NCI-H1048 (cell line): ENCODE measurements at places on chromosomes 4 and X.

- DNase-seq = no peak
Measured at GRCh38 chr4:56787380-56787779, 34.1 kb downstream of the SPINK2 start.

DNA sequence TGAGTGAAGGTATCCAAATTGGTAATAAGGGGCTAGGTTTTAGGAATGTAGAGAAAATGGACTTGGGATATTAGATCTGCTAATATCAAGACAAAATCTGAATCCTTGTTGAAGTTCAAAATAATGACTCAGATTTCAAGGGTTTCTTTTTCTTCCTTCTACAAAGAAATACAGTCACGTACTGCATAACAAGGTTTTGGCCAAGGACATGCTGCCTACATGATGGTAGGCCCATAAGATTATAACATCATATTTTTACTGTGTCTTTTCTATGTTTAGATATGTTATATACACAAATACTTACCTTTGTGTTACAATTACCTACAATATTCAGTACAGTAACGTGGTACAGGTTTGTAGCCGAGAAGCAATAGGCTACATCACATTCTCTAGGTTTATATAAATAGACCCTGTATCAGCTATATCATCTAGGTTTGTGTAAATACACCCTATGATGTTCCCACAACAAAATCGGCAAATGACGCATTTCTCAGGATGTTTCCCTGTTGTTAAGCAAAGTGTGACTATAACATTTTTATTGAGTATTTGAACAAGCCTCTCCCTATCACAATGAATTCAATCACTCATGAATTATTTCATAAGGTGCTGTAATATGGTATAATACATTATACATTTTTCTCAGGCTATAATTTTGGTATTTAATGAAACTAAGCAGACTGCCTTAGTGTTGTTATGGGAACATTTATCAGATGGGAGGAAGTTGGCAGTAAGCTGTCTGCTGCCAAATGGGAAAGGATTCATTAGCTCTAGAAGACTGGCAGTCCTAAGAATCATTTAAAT lies 186.3 kb downstream of the PPP3CA start:
- no peak for DNase-seq

DNA sequence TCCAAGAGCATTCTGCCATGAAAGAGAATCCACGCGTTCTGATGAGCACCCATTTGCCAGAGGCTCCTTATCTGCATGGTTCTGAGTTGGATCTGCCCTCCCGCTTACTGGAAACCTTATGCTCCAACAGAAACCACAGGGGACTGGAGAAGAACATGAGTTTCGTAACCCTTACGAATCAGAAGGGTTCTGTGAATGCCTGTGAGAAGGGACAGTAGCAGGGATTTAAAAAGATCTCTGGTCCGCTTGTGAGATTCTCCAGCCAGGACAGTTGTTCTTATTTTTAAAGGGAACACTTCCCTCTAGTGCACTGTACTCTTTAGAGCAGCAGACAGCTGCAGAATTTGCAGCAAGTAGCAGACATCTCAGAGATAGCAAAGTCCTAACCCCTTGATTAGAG lies 22.5 kb upstream of the CENPU start:
- no peak for DNase-seq

DNA sequence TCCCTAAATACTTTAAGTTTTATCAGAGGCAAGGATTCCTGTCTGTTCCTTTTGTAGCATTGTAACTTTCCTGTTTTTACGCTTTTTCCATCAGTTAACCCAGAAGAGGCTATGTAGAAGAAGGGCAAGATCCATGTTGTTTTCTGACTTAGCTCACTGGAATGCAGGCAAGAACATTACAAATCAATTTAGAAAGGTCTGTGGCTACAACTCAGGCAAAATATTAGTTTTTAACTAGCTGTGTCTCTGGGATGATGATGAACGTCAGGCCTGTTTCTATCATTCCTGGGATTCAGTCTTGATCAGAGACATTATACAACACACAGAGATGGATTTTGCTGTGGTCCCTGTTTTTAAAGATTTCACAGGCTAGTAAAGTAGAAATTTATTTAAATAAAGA lies 813.0 kb upstream of the POU3F4 start:
- no peak for DNase-seq

DNA sequence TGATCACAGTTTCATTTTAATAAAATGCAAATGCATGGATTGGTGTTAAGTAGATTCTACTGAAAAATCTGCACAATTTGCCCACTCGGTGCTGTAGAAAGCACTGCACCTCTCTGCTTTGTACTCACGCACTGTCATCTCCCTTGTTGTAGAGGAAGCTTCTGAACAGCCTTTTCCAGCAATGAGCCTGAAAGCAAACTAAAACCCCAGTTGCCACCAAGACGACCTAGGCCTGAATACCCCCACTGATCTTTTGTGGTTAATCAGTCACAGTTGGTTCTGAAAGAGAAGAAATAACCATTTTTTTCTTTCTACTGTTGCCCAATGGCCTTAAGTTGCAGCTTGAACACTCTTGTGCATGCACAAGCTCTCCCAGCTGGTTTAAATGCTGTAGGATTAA lies 229.8 kb downstream of the NLGN4X start:
- DNase-seq = no peak

- DNase-seq = no peak
Measured at GRCh38 chr4:184476695-184477094, 2.3 kb upstream of the IRF2 start.

DNA sequence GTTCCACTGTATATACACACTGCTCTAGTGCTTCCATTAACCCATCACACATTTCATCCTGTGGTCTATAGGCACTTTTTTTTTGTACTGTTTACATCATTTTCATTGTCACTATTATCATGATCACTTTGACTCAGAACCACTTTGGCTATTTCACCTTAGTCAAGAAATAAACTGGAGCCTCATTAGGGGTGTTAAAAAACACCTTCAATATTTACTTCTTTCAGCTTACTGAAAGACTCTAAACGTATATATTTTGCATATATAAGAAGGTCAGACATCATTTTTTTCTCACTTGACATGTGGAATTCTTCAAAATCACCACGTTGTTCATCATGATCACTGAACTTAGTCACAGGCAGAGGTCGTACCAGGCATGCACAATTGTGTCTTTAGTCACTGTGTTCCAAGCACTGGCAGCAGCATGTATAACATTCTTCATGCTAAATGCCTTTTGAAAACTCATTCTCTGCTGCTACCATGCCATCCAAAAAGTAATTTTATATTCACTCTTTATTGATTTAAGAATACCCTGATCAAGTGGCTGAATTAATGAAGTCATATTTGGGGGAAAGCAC lies 229.2 kb upstream of the ARSJ start:
- no peak for DNase-seq

DNA sequence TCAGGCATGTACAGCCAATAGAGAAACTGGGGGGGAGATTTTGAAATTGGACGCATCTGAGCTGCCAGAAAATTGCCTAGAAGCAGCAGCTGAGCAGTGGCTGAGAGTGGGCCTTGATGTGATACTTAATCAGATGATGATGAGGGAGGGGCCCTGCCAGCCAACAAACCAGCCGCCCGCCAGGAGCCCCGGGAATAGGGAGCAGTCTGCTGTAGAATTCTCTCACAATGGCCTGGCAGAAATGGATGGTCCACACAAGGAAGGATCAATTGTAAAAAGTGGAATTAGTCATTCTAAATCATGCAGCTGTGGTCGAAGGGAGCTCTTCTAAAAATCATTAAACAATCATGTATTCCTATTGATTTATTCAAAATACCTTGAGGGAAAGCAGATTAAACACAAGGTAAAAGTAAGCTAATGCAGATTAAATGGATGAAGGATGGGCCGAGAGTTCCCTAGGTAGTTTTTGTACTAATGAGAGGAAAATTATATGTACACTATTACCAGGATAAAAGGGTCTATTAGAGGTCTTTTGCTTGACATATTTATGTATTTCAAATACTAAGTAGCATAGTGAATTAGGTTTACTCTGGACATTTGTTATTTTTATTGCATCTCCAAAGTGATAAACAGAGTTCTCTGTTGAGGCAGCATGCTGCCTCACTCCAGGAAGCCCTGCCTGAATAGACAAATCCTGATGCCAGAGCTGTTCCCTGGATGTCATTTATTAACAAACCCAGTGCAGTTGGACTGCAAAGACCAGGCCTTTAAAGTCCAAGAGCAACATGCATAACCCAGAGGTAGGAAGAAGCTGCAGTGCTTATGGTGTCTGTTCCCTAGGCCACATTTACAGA lies 91.3 kb downstream of the NKX6-1 start:
- DNase-seq = no peak

DNA sequence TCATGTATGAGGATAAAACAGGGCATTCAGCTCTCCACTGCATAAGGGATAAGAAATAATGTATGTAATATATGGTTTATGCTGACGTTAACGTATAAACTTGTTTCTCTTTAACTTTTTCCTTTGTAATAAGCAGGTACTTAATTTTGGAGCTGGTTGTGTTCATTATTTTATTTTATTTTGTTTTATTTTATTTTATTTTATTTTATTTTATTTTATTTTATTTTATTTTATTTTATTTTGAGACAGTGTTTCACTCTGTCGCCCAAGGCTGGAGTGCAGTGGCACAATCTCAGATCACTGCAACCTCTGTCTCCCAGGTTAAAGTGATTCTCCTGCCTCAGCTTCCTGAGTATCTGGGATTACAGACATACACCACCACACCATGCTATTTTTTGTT lies 1932.6 kb upstream of the TENM3 start:
- DNase-seq = no peak

- DNase-seq = no peak
Measured at GRCh38 chrX:37912777-37913176, 65.4 kb upstream of the DYNLT3 start.

- no peak for DNase-seq
Measured at GRCh38 chrX:68146054-68146453, 287.2 kb downstream of the OPHN1 start.
